GM06990 (cell line): ENCODE measurements at places on chromosomes 6 and 20.
A peak's percentile ranks its signal among the peaks of the same experiment; 100 is the strongest.

DNA sequence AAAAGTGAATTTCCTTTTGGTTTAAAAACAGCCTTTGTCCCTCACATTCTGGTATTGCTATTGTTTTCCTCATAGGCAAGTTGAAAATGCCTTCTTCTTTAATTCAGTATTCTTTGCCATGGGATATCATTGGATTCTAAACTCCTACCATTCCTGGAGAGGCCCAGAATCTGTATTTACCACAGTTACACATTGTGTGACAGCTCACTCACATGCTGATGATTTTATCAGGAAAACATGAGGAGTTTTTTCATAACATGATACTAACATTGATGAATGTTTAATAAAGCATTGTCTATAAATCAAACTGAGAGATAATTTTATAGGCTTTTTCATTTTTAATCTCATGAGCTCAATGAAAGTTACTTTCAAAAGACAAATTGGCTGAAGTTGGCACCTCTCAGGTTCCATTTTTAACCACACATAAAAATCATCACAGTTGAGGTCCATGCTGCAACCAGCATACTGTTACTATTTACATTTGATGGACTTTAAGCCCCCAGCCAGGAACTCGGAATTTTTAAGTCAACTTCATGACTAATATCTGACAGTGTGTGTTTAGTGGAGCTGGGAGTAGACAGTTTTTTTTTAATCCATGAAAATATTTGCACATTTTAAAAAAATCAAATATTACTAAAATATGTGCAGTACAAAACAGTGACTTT lies 82.8 kb downstream of the FAM83B start:
- no peak for DNase-seq

GRCh38 chr6:145968051-145968450 lies 3.9 kb upstream of the SHPRH start:
- no peak for DNase-seq

- DNase-seq, result no peak
Measured at GRCh38 chr6:166306378-166307081, 1.7 kb downstream of the PRR18 start.

DNA sequence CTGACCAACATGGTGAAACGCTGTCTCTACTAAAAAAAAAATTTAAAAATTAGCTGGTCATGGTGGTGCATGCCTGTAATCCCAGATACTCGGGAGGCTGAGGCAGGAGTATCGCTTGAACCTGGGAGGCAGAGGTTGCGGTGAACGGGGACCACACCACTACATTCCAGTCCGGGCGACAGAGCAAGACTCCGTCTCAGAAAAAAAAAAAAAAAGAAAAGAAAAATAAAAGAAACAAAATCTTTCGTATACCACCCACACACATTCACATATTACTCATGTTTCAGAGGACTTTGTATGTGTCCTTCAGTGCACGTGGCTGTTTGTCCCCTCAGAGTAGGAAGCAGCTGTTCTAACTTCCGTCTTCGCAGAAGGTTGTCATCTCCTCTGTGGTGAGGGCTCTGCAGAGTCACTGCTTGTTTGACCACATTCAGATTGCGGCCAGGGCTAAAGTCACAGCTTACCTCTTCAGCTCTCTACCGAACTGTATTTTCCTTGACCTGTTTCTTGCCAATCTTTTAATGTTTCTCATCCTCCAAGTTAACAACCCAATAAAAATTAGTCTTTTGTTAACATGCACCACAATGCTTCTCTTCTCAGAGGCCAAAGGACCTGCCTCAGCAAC lies 36.6 kb upstream of the HIVEP1 start:
- peak; percentile 66 for DNase-seq

DNA sequence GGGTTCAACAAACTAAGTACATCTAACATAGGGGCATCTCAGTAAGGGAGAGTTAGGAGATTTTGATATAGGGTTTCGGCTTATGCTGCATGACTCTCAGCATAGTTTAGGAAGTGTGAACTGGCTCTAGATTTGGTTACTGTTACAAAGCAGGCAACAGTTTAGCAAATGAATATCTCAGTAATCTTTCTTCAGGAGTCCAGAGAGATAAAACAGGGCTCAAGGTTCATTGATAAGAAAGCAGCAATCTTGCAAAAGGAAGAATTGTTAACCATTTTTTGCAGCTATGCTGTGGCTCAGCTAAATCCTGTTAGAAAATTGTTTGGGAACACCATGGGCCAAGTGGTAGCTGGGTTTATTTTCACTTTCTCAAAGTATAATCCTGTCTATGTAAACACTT lies 161.3 kb downstream of the MEI4 start:
- no peak for DNase-seq

- no peak for DNase-seq
Measured at GRCh38 chr6:30754631-30755030, 10.3 kb upstream of the IER3 start.
